Activated naive CD4-positive, alpha-beta T cell treated with Interleukin-2 at 50 U/mL for 16 hours (primary cell): ENCODE measurements at places on chromosomes 2 and 18.

DNA sequence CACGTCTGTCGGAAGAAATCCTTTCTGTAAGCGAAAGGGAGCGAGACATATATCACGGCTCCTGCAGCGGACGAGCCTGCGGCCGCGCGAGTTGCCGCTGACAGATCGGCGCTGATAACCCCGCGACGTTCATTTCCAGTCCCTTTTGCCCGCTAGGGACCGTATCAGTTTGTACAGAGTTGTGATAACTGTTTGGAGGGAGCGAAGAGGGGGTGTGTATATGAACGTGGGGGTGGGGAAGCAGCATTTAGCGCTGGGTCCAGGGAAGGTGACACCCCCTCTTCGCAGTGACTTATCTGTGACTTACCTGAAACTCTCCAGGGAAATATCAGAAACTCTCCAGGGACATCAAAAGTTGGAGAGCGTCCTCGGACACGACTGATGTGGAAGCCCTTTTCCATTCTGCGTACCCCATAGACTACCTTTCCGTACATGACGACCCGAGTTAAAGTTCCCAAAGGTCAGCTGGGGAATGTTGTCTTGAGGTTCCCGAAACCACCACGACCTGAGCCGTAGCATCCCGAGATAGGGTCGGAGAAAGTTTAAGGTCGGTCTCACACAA lies 948 bp upstream of the GATA6 start:
- no peak for DNase-seq

- DNase-seq = no peak
Observed at GRCh38 chr18:43879415-43879814, 602.1 kb upstream of the SYT4 start.

DNA sequence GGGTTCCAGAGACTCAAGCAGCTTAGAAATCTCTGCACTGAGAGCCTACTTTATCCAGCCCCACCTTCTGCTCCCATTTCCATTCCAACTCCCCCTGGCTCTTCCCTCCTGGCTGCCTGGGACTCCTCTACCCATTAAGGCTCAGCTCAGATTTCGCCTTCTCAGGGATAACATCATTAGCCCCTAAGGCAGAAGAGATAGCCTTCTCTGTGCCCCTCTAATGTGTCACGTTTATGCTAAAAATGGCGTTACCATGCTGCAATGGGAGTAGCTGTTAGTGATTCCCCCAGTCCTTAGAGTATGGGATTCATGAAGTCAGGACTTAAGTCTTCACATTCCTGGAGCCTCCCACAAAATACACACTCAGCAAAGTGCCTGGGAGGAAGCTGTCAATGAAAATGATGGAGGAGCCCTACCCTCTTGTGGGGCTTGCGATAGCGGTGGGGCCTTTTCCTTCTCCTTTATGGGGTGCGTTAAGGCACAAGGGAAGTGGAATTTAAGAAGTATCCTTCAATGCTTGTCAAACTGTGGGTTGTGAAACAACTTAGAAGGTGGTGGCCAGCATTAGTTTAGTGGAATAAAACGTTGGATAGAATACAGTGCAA lies 144.7 kb upstream of the COPS8 start:
- DNase-seq = no peak

DNA sequence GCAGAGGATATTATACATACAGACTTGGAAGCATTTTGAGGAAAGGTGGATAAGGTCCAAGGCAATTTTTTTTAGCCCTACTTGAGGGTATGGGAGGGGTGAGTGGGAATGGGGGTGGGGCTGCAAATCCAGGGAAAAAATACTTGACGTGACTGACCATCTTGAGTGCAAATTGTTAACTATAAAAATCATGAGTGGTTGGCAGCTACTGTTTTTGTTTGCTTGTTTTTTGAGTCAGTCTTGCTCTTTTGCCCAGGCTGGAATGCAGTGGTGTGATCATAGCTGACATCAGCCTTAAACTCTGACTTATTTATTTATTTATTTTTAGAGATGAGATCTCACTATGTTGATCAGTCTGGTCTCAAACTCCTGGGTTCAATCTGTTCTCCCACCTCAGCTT lies 458.8 kb downstream of the PIK3C3 start:
- DNase-seq = no peak

GRCh38 chr2:49686291-49686690 lies 532.0 kb upstream of the FSHR start:
- DNase-seq = no peak

- DNase-seq = no peak
Observed at GRCh38 chr2:215505044-215505786, 69.3 kb upstream of the FN1 start.

GRCh38 chr2:101040761-101041160 lies 38.7 kb downstream of the RPL31 start:
- no peak for DNase-seq
